ENCODE measurements at places on chromosomes 2 and 18. TPM values are rescaled to one million over a fixed set of nuclear protein-coding genes. Genes with fewer than 3 reads are reported as not detected.

GRCh38 chr2:12923907-12924610 is 207.3 kb downstream of the TRIB2 start:
- peaks cover 2% of the 10 kb centered on the region for H3K27me3 ChIP-seq
- peaks cover 8% of the 10 kb centered on the region for H3K4me1 ChIP-seq
- no peak for DNase-seq
- no peaks in the 10 kb centered on the region for H3K36me3 ChIP-seq
- no peak overlapping the region for H3K27ac ChIP-seq
- no peak overlapping the region for H3K4me3 ChIP-seq

GRCh38 chr2:70916291-70916690 is 19.4 kb upstream of the ATP6V1B1 start:
- H3K36me3 ChIP-seq: no peaks in the 10 kb centered on the region
- no peak overlapping the region for H3K27ac ChIP-seq
- DNase-seq: no peak
- H3K4me3 ChIP-seq: no peak overlapping the region

DNA sequence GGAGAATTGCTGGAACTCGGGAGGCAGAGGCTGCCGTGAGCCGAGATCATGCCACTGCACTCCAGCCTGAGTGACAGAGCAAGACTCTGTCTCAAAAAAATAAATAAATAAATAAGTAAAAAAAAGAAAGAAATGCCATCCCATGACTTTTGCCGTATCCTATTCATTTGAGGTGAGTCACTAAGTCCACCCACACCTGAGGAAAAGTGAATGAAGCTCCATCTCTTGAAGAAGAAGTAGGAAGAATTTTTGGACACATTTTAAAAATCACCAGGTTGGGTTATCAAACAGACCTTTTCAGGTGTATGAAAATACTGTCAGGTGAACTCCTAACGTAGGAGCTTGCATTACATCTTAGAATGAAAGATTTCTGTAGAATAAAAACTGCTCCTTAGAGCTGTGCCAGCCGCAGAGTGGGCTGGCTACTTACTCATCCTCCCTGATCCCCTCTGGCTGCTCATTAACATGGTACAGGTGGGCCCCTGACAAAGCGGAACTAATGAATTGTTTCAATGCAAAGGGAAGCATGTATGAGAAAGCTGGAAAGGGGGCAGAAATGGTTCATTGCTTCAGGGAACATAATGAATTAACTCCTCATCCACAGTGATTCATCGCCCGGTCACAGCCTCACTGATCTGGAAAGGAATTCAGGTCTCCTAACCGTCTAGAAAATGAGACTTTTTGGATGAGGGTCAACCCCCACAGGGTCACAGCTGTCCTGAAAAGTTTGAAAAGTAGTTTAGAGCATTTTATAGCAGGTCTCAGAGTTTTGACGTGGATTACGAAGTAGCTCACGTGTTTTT is 191.4 kb downstream of the SPP2 start:
- peaks cover 1% of the 10 kb centered on the region for H3K36me3 ChIP-seq
- H3K27me3 ChIP-seq: no peaks in the 10 kb centered on the region
- peaks cover 9% of the 10 kb centered on the region for H3K4me1 ChIP-seq
- H3K4me3 ChIP-seq: no peak overlapping the region
- no peak overlapping the region for H3K27ac ChIP-seq

GRCh38 chr2:73979686-73980085 is 5.0 kb upstream of the TET3 start:
- peak overlapping the region; percentile 88 for H3K27ac ChIP-seq
- peak; percentile 32 for DNase-seq
- no peaks in the 10 kb centered on the region for H3K27me3 ChIP-seq
- peaks cover 62% of the 10 kb centered on the region for H3K4me1 ChIP-seq
- peak overlapping the region; percentile 53 for H3K4me3 ChIP-seq

DNA sequence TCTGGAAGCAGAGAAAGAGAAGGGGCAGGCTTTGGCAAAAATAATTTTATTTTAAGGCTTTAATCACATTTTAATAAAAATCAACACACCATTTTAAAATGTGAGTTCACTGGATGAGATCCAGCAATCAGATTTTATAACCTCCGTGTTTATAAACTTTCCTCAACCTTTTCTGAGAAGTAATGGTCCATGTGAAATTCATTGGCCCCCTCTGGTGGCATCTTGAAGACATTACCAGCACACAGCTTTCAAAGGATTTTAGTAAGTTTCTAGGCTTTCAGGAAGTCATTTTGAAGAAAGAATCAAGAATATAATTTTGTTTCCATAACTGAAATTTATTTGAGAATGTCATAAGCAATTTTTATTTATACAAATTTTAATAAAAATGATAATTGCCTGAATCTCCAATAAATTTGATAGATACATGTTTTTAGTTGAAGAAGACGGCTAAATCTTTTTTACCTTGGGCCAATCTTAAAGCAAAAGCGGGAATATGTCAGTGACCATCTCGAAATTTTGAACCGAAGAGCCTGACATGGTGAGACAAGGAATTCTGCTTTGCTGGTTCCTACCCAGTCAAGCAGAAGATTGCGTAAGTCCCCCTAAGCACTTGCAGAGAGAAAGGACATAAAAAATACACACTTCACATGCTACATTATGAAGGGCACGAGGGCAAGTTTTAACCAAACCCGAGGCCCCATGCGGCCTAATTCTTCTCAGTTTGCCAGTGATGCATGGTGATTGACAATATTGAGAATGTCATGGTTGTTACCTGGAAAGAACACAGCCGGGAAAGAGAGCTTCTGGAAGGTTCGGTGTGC is 128.4 kb upstream of the CBLN2 start:
- H3K27ac ChIP-seq: no peak overlapping the region
- no peaks in the 10 kb centered on the region for H3K36me3 ChIP-seq
- H3K4me3 ChIP-seq: no peak overlapping the region
- peak; percentile 15 for DNase-seq
- H3K4me1 ChIP-seq: no peaks in the 10 kb centered on the region
- peaks cover 10% of the 10 kb centered on the region for H3K27me3 ChIP-seq

DNA sequence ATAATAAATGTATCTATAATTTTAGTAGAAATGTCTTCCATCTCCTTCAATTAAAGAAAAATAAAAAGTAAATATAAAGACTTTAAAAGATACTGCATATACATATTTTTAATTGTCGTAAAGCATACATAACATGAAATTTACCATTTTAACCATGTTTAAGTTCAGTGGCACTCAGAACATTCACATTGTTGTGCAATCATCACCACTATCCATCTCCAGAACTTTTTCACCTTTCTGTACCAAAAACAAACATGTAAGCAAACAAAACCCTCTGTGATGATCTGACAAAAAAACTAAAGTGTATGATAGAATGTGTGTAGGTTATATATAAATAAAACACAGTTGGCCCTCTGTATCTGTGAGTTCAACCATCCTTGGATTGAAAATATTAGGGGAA is 13.4 kb upstream of the DCTN1 start:
- no peaks in the 10 kb centered on the region for H3K27me3 ChIP-seq
- DNase-seq: no peak
- no peak overlapping the region for H3K27ac ChIP-seq
- no peak overlapping the region for H3K4me3 ChIP-seq

HES6 gene
- total RNA-seq: 3.1 TPM

GRCh38 chr18:26005950-26006349 is 84.5 kb downstream of the SS18 start:
- no peak overlapping the region for H3K27ac ChIP-seq
- DNase-seq: no peak
- H3K4me1 ChIP-seq: no peaks in the 10 kb centered on the region
- H3K4me3 ChIP-seq: no peak overlapping the region
- H3K27me3 ChIP-seq: no peaks in the 10 kb centered on the region

- H3K27me3 ChIP-seq: no peaks in the 10 kb centered on the region
- no peak overlapping the region for H3K4me3 ChIP-seq
- H3K36me3 ChIP-seq: no peaks in the 10 kb centered on the region
- DNase-seq: no peak
- no peak overlapping the region for H3K27ac ChIP-seq
- no peaks in the 10 kb centered on the region for H3K4me1 ChIP-seq
Observed at GRCh38 chr2:99748344-99748743, 258.5 kb upstream of the REV1 start.

DNA sequence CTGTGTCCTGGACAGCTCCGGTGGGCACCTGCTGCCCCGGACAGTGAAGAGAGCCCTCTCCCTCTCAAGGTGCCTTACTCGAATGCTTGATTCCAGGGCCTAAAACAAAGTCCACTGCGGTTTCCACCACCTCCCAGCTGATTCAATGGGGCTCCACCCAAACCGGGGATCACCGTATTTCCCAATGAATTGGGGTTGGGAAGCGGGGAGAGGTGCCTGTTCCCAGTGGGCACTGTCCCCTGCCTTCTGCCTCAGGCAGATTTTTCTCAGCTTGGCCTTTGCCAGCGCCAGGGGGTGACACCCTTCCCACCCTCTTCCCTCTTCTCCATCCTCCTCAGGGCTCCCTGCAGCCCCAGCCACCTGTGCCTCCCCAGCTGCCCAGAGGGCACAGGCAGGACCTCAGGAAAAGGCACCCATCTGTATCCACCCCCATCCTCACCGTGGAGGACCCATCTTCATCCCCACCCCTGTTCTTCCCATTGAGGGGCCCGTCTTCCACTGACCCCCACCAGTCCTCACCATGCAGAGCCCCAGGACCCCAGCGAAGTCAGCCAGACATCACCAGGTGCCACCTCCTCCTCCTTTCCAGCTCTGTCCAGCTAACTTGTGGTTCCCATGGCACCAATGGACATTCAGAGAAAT is 66.7 kb upstream of the HPCAL1 start:
- H3K36me3 ChIP-seq: no peaks in the 10 kb centered on the region
- no peaks in the 10 kb centered on the region for H3K27me3 ChIP-seq
- no peak overlapping the region for H3K4me3 ChIP-seq
- H3K4me1 ChIP-seq: peaks cover 4% of the 10 kb centered on the region

DNA sequence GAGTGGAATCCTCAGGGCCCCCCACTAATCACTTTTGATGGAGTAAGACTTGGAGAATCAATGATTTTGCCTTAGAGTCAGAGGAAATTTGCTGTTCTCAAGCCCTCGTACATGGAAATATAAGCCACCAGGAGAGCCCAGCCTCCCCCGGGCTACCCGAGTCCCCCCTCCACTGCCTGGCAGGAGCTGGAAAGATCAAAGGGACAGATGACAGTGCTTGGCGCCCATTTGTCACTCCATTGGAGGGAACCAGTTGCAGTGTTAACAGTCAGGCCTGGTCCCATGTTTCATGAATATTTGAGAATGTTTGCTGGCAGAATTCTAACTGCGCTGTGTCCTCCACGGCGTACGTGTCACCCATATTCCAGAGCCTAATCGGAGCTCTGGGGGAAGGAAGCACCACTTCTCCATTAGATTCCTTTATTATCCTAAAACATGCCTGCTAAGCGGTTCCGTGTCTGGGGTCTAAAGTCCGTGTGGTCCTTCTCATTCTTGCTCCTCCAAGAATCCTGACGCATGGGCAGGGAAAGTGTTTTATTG is 202.4 kb downstream of the KLHL29 start:
- H3K27ac ChIP-seq: no peak overlapping the region
- no peaks in the 10 kb centered on the region for H3K36me3 ChIP-seq
- no peaks in the 10 kb centered on the region for H3K4me1 ChIP-seq
- no peak for DNase-seq

DNA sequence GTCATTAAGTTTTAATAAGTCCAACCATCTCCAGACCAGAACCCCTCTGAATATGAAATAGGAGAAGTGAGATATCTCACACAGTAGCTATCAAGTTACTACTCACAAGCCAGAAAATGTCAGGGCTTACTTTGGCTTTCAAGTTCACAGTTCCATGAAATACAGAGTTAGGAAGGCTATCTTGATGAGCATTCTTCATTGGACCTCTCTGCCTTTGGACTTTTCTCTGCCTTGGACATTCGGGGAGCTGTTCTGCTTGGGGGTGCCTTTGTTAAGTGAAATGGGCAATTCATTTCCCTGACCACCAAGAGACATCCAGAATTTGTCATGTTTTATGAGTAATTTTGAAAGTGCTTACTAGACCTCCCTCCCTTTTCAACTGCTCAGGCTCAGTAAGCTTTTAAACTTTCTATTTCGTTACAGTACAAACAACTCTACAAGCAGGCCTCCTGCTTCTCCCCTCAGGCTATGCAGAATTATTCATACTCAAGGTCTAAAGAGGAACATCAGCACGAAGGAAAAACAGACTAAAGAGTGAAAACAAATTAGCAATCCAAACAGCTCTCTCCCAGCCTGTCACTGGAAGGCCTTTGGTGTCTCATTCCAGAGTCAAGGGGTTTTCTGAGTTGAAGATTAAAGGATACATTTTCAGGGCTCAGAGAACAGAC is 95.3 kb downstream of the MREG start:
- no peak overlapping the region for H3K27ac ChIP-seq
- no peak for DNase-seq
- H3K4me3 ChIP-seq: no peak overlapping the region

CPLX4 gene
- not detected for total RNA-seq

GRCh38 chr2:3761272-3761671 is 57.9 kb downstream of the DCDC2C start:
- H3K36me3 ChIP-seq: no peaks in the 10 kb centered on the region
- no peak overlapping the region for H3K4me3 ChIP-seq
- H3K4me1 ChIP-seq: no peaks in the 10 kb centered on the region
- H3K27me3 ChIP-seq: peaks cover 17% of the 10 kb centered on the region
- no peak for DNase-seq
- H3K27ac ChIP-seq: no peak overlapping the region

FECH gene
- total RNA-seq: 18.8 TPM
